ENCODE measurements at places on chromosomes 7 and 10.

- DNase-seq = no peak
Measured at GRCh38 chr7:4824120-4824775, 37.6 kb downstream of the PAPOLB start.

DNA sequence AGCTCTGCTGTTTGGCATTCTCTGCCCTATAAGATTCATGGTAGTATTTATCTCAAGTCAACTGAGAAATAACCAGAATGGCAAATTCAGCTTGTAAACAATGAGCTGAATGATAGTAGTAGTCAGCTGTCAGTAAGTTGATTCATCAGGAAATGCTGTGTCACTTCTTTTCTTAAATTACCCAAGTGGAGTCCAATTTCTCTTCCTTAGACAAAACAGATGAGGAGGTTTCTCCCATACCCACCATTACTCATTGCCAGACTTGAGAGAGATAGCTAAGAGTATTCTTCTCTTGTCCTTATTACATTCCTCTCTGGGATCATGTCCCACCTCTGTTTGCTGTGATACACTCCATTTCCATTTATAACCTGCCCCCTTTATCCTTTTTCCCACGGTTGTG is 159.8 kb upstream of the STEAP1 start:
- no peak for DNase-seq

- no peak for DNase-seq
Measured at GRCh38 chr7:38855386-38855785, 53.6 kb downstream of the VPS41 start.

GRCh38 chr7:27219821-27220220 is 19.9 kb upstream of the HOXA13 start:
- no peak for DNase-seq

GRCh38 chr7:69837387-69838068 is 239.3 kb downstream of the AUTS2 start:
- no peak for DNase-seq

Data from renal pelvis (tissue), 12 donors.